Astrocyte of the spinal cord (primary cell): ENCODE measurements at places on chromosomes 16 and 17.

DNA sequence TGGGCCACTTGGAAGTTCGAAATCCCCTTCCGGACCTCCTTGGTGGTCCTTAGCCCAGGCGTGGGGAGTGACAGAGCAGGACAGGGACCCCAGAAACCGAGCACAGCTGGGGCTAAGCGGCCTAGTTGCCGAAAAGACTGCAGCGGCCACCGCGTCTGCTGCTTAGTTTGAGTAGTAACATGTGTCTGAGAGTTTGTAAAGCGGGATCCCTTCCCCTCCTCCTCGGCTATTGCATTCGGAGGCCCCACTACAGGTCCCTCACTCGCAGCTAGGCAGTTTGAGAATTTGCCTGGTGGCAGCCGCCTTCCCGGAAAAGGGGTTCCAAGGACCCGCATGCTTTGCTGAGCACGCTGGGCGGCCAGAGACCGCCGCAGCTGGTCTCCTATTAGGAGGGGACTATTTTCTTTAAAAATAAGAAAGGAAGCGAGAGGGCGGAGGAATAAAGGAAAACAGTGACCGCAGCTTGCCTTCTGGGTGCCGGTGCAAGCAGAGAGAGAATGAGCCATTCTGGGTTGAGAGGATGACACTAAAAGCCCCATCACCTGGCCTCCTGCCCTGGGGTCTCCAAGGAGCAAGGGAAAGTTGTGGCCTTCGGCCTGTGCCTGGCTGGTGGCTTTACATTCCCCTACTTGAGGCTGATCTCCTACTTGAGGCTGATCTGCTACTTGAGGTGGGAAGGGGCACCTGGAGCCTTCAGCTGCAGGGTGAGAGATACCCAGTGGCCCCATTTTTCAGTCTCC lies 1.1 kb upstream of the HOXB5 start:
- DNase-seq, result peak; percentile 55

DNA sequence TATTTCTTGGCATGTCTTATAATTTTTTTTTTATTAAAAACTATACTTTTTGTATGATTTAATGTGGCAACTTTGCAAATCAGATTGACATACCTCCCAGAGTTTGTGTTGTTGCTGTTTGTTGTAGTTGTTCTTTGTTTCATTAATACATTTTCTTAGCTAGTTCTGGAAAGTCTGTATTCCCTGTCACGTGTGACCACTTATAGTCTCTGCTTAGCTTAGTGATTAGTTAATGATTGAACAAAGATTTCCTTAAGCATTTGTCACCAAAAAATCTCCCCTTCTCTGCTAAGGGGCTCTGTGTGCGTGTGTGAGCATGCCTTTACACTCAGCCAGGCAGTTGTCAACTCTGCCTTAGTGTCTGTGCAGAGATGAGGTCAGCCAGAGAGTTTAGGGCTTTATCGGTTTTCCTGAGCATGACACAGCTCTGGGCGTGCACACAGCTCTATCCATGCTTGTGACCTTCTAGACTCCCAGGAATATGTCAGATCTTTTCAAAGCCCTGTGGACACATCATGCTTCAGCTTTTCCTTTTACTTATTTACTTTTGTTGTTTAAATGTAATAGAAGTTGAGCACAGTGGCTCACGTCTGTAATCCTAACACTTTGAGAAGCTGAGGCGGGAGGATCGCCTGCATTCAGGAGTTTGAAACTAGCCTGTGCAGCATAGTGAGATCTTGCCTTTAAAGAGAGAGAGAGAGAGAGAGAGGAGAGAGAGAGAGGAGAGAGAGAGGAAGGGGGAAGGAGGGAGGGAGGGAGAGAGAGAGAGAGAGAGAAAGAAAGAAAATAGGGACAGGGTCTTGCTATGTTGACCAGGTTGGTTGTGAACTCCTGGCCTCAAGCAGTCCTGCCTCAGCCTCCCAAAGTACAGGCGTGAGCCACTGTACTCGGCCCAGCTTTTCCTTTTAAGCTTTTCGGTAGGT lies 21.9 kb downstream of the DNAI2 start:
- DNase-seq, result no peak

GRCh38 chr16:23863511-23864422 lies 28.0 kb downstream of the PRKCB start:
- DNase-seq, result no peak

DNA sequence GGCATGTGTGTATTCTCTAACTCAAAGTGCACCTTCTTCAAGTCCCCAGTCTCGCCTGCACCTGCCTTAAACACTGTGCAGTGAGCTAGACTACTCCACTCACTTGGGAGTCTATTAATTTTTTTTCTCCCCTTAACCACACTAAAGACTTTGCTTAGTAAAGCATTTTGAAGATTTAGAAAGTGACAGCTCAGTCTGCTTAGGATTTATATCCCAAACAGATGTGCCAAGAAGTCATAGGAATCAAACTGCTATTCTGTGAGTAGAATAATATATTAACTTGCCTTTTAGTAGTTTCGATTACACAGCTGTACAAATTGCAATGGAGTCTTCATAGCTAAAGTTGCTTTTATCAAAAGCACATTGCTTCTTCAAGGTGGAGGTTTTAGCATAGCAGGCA lies 47.2 kb upstream of the MED13 start:
- no peak for DNase-seq

DNA sequence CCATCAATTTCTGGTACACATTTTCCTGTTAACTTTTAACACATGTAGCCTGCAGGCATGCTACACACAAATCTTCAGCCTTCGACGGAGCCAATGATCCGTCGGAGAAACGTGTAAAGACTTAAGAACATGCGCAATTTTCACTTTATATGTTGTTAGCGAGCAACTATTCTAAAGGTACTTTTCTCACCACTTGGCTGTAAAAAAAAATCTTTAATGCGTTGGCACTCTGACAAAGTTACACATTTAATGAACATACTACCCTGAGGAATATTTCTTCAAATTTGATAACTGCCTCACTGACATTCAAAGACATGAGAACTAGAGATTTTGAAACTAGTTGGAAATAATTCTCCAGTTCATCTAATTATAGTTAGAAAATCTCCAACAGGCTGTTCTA lies 507.5 kb upstream of the SALL1 start:
- DNase-seq, result no peak

DNA sequence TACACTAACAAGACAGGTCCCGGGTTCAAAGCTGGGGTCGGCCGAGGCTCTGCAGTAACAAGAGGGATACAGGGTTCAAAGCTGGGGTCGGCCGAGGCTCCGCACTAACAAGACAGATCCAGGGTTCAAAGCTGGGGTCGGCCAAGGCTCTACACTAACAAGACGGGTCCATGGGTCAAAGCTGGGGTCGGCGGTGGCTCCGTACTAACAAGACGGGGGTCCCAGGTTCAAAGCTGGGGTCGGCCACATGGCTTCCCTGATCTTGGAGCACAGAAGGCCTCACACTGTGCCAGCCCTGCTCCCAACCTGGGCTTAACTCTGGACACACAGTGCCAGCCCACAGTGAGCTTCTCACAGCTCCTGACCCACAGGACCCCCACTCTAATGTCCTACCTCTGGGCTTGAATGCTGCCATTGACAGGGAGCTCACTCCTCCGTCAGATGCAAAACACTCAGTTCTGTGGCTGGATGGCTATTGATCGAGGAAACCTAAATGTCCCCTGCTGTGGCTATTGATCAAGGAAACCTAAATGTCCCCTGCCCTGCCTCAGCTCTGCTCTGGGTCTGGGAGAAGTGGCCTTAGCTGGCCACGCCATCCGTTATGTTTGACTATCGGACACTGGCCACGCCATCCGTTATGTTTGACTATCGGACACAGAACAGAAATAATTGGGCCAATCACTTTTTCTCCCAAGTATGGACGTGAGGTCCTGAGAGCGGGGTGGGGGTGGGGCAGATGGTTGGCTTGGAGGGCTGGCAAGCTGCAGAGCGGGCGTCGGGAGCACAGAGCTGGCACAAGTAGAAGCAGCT lies 54.6 kb upstream of the DOC2B start:
- DNase-seq, result no peak

DNA sequence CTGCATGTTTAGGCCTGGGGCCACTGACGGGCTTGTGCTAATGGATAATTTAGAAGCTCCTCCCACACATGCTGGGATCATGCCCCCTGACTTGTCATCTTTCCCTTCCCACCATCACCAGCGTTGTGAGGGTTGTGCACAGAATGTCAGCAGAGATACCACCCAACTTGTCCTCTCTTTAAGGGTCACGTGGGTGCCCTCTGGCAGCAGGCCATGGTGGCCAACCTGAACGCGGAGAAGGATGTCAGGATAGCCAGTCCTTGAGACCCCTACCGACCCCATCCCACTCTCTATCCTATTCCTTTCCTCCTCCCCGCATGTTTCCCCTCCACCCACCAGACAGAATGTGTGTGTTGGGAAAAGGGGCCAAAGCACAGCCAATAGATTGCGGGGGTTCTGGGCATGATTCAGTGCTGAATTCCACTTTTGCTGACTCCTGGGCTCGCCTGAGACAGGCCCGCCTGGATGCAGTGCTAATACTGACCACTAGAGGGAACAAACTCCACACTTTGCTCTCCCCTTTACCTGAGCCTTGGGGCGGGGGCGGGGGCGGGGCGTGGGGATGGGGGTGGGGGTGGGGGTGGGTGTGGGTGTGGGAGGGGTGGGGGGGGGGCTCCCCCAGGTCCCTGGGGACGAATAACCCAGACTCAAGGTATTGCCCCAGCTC lies at the start of gene GH2:
Gene GH2, minus strand, starts transcription at position 10 of the 667 bp plus-strand sequence. CDS start 143 bp downstream, outside the sequence.
- peak; percentile 13 for DNase-seq

DNA sequence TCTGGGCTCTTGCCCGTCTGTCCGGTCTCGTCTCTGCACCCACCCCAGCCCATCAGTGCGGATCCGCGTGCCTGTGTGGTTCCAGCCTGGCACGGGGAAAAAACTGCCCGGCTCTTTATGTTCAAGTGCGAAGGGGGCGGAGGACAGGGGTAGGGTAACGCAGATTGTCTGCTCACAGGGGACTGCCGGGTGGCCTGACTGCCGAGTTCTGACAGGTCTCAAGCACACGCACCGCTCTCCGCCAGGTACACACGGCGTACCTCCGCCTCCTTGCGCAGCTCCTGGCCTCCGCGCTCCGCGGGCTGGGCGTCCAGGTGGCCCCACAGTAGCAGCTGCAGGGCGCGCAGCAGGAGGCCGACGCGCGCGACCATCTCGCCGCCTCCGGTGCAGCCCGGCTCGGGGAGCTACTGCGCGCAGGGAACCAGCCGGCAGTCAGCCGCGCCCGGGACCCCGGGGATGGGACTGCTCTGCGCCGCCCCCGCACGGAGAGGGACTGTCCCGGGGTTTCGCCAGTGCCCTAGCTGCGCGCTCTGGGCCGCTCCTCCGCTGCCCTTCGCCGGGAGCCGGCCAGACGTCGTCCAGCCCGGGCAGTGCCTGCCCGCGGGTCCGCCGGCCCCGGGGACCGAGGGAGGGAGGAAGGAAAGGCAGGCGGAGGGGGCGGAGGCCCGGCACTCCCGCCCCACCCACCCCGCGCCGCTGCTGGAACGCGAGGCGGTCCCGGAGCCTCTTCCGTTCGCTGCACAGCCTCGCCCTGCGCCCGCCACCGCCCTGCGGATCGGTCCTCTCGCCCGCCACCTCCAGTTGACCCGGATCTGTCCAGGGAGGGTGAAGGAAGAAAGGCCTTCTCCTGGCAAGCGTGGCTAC lies at the start of gene MMP28:
Gene MMP28, minus strand, starts transcription at position 635 of the 864 bp plus-strand sequence. Its CDS starts 264 bp downstream, at position 371.
- DNase-seq, result no peak
